ENCODE measurements at places on chromosomes 5 and 9. TPM values are rescaled to one million over a fixed set of nuclear protein-coding genes. Genes with fewer than 3 reads are reported as not detected.

DNA sequence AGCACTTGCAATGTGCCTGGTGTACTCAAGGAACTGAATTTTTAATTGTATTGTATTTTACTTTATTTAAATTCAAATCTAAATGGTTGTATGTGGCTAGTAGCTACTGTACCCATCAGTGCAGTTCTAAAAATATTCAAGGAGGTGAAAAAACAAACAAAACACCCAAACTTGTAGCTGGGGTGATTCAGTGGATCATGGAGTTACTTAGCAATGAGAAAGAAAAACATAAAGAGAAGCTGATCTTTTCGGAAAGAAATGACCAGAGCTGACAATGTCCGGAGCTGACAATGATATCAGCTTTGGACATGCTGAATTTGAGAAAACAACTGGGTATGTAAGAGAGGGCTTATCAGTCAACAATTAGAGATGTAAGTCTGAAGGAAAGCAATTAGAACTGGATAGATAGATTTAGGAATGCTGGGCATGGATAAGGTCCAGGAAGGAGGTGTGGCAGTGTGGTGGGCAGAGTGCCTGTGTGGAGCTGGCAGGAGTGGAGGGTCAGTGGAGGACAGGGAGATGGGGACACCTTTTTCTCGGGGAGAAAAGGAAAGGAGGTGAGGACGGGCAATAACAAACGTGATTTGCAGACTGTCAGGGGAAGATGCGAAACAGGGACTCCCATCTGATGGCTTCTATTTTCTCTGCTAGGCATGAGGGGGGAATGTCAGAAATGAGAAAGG, 113.2 kb downstream of the DCP2 start:
- H3K27me3 ChIP-seq = peaks cover 26% of the 10 kb centered on the region
- no peaks in the 10 kb centered on the region for H3K36me3 ChIP-seq
- H3K4me3 ChIP-seq = no peak overlapping the region
- peaks cover 15% of the 10 kb centered on the region for H3K4me1 ChIP-seq

DNA sequence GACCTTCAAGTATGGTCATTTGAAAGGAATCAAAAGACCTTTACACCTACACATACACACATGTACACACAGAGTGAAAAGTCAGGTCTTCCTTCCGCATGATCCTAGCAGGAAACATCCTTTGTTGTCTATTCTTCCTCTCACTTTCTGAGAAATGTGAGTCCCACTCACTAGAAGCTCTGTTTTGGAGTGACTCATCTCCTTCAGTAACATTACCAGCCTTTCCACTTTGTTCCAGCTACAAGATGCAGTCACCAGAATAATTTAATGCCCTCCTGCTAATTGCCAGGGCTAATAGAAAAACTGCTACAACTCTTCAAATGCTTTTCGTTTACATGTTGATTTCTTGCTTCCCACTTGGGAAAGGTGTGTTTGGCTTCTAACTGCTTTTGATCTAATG, 417.3 kb downstream of the RASEF start:
- no peaks in the 10 kb centered on the region for H3K4me1 ChIP-seq
- no peak overlapping the region for H3K27ac ChIP-seq
- no peaks in the 10 kb centered on the region for H3K27me3 ChIP-seq

- H3K4me1 ChIP-seq = no peaks in the 10 kb centered on the region
- no peak for DNase-seq
- H3K27ac ChIP-seq = no peak overlapping the region
- H3K4me3 ChIP-seq = no peak overlapping the region
- H3K36me3 ChIP-seq = no peaks in the 10 kb centered on the region
These were observed 35.2 kb downstream of the NCS1 start for GRCh38 chr9:130207241-130207992.

- H3K4me1 ChIP-seq = no peaks in the 10 kb centered on the region
- peaks cover 2% of the 10 kb centered on the region for H3K27me3 ChIP-seq
- no peaks in the 10 kb centered on the region for H3K36me3 ChIP-seq
- H3K4me3 ChIP-seq = no peak overlapping the region
- no peak overlapping the region for H3K27ac ChIP-seq
These were observed 186.4 kb downstream of the SLIT3 start for GRCh38 chr5:169114466-169115065.

DNA sequence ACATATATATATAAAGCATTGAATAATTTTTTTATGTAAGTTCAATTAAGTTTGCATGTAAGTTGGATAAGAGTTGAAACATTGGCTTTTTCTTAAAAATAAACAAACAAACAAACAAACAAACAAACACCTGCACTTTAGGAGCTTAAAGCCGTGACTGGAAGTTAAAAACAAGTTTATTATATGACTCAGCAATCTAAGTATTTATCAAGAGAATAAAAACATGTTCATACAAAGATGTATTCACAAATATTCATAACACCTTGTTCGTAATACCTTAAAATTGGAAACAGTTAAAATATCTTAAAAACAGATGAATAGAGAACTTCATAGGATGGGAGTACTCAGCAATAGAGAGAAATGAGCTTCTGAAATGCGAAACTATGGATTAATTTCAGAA, 61.5 kb upstream of the ANXA1 start:
- peaks cover 10% of the 10 kb centered on the region for H3K27me3 ChIP-seq
- no peak for DNase-seq
- H3K36me3 ChIP-seq = no peaks in the 10 kb centered on the region
- H3K4me3 ChIP-seq = no peak overlapping the region

DNA sequence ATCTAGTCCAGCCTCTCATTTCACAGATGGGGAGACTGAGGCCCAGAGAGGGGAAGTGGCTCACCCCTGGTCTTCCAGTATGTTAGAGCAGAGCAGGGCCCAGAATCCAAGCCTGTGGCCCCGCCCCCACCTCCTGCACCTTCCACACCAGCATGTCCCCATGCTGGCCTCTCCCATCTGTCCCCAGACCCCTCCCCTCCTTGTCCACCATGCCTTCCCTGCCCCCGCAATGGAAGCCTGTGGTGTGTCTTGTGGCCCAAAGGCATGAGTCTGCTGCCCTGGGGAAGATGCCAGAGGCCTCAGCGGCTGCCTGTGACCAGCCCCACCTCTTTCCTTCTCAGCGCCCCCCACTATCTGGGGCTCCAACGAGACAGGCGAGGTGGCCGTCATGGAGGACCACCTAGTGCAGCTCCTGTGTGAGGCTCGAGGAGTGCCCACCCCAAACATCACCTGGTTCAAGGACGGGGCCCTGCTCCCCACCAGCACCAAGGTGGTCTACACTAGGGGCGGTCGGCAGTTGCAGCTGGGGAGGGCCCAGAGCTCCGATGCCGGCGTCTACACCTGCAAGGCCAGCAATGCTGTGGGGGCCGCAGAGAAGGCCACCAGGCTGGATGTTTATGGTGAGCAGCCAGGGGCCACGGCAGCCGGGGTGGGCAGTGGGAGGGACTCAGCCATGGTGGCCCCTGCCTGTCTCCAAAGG, 87.2 kb downstream of the HMCN2 start:
- H3K27ac ChIP-seq = no peak overlapping the region
- no peak overlapping the region for H3K4me3 ChIP-seq

DNA sequence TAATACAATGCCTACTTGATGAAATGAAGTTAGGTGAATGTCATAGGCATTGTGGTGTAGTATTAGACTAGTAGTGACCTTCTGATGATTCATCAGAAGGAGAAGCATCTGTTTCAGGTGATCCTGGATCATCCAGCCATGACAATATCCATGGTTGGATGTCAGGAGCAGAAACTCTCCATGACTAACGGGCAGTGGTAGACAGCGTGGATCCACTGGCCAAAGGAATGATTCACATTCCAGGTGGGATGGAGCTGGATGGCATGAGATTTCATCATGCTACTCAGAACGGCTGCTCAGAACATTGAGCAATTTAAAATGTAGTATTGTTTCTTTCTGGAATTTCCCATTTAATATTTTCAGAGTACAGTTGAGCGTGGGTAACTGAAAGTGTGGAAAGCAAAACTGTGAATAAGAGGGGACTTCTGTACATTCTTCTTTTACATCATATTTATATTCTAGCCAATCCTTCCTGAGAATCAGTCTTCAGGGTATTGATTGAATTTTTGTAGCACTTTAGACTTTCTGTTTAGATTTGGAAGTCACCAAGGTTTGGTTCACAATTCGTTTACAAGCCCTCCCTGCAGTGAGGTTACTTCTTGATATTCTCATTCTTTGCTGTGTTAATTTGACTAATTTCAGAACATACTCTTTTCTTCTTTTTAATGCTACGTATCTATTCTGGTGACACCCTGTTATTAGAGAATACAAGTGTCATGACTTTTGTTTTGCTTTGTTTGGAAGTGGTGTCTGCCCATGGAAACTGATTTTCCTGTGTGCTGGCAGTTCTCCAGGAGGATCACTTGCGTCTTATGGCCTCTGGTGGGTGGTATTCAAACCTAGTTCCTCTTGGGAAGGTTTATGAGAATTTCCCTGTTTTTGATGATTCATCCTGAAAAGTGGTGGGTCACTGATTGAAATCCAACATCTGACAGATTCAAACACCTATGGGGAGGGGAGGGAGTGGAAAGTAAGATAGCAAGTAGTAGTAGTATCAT, 12.2 kb upstream of the CLINT1 start:
- H3K36me3 ChIP-seq = no peaks in the 10 kb centered on the region
- H3K4me1 ChIP-seq = peaks cover 16% of the 10 kb centered on the region
- no peak for DNase-seq

GRCh38 chr9:37730256-37730655, 23.3 kb upstream of the TRMT10B start:
- H3K27me3 ChIP-seq = peaks cover 29% of the 10 kb centered on the region
- no peaks in the 10 kb centered on the region for H3K36me3 ChIP-seq
- DNase-seq = no peak
- no peaks in the 10 kb centered on the region for H3K4me1 ChIP-seq

GRCh38 chr9:69380301-69380700, 55.3 kb downstream of the ENTREP1 start:
- no peak for DNase-seq
- peaks cover 3% of the 10 kb centered on the region for H3K27me3 ChIP-seq
- H3K4me1 ChIP-seq = no peaks in the 10 kb centered on the region
- H3K36me3 ChIP-seq = no peaks in the 10 kb centered on the region

DNA sequence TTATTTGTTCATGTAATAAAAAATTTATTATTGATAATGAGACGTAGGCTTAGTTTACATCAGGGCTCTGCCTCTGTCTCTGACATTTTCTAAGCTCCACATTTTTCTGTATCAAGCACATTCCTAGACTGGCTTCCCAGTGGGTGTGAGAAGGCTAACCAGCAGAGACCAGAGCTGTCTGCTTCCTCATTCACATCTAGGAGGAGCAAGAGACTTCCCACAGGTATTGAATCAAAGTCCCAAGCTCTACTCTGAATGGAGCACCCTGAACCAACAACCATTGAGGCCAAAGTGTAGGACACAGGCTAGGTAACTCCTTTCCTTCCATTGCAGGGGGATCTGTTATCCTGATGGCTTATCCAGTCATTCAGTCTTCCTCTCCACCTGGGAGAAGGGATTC, 72.4 kb downstream of the PARP8 start:
- H3K36me3 ChIP-seq = peaks cover 7% of the 10 kb centered on the region
- no peak overlapping the region for H3K27ac ChIP-seq
- H3K27me3 ChIP-seq = no peaks in the 10 kb centered on the region
- no peak overlapping the region for H3K4me3 ChIP-seq
- DNase-seq = no peak

DNA sequence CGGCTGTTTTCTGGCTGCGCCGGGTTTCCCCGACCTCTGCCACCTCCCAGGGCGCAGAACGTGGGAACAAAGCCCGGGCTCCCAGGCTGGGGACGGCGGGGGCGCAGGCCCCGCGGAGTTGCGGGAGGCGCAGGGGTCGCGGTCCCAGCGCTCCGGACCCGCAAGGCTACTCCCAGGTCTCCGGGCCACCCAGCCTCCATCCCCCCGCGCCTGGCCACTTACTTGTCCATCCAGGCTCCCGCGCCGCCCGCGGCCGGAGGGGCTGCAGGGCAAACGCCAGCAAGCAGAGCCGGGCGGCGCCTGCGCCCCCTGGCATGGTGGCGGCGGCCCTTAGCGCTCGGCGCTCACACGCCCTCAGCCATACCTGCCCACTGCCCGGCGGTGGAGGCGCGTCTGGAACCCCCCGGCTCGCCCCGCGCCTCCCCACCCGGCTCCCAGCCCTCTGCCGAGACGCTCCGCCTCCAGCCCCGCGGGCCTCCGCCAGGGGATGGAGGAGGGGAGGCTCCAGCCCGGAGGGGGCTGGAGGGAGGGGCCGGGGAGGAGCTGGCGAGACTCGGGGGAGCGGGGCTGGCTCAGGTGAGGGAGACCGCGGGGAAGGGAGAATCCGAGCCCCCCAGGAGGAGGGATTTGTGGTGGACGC, at the start of gene ADAM19:
TSS of gene ADAM19 (minus strand) at position 395 of the 640 bp plus-strand sequence. CDS start at position 316, 79 bp downstream.
- H3K36me3 ChIP-seq = peaks cover 45% of the 10 kb centered on the region
- DNase-seq = peak; percentile 43
- H3K4me3 ChIP-seq = peak within 1 kb of the TSS; percentile 94
- H3K27ac ChIP-seq = peak within 1 kb of the TSS; percentile 84

- no peaks in the 10 kb centered on the region for H3K27me3 ChIP-seq
- H3K4me3 ChIP-seq = no peak overlapping the region
- H3K4me1 ChIP-seq = peaks cover 72% of the 10 kb centered on the region
- DNase-seq = no peak
- H3K36me3 ChIP-seq = peaks cover 39% of the 10 kb centered on the region
- H3K27ac ChIP-seq = no peak overlapping the region
These were observed 42.4 kb downstream of the SERINC5 start for GRCh38 chr5:80213466-80213865.

DNA sequence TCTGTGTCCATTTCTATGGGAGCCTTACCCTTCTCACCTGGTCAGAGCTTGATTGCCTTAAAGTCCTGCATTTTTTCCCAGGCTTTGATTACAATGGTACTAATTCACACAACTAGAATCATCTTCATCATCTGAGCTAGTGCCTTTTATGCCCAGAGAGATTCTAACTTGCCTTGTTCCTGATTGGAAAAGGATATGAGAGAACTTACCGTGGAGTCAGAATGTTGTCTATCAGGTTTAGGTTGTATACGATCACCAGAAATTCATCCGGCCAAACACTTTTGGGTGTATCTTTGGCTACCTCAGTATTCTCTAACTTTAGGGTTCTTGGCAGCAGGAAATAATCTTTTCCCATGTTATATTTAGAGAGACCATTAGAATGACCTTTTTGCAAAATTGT, 71.7 kb downstream of the AOPEP start:
- peaks cover 28% of the 10 kb centered on the region for H3K36me3 ChIP-seq
- no peak overlapping the region for H3K27ac ChIP-seq
- H3K4me3 ChIP-seq = no peak overlapping the region

GRCh38 chr5:11646141-11646540, 258.1 kb downstream of the CTNND2 start:
- H3K4me1 ChIP-seq = no peaks in the 10 kb centered on the region
- H3K27ac ChIP-seq = no peak overlapping the region
- H3K36me3 ChIP-seq = no peaks in the 10 kb centered on the region
- no peak overlapping the region for H3K4me3 ChIP-seq

GRCh38 chr9:127087411-127087810, 35.0 kb downstream of the ANGPTL2 start:
- no peak overlapping the region for H3K4me3 ChIP-seq
- H3K27ac ChIP-seq = no peak overlapping the region
- H3K36me3 ChIP-seq = no peaks in the 10 kb centered on the region
- no peaks in the 10 kb centered on the region for H3K4me1 ChIP-seq
- H3K27me3 ChIP-seq = peaks cover 20% of the 10 kb centered on the region

- no peak overlapping the region for H3K4me3 ChIP-seq
- no peak for DNase-seq
- no peaks in the 10 kb centered on the region for H3K27me3 ChIP-seq
- H3K36me3 ChIP-seq = no peaks in the 10 kb centered on the region
These were observed 117.4 kb downstream of the WNK2 start for GRCh38 chr9:93301291-93301811.

The EQTN gene
- total RNA-seq = not detected

The WWC1 gene
- 0.09 TPM for total RNA-seq

The TMC1 gene
- total RNA-seq = not detected

The C5orf58 gene
- not detected for total RNA-seq

The CYLC2 gene
- total RNA-seq = not detected

The SLC34A1 gene
- total RNA-seq = not detected

The LCN15 gene
- not detected for total RNA-seq

The CORO2A gene
- 0.96 TPM for total RNA-seq

The SPTLC1 gene
- 63.2 TPM for total RNA-seq

The PTGR1 gene
- total RNA-seq = 1.8 TPM

The OLFM1 gene
- total RNA-seq = 0.37 TPM

Data from activated T-helper 2 cell treated with anti-CD3 and anti-CD28 coated beads, Interferon-gamma antibody, Interleukin-2, Interleukin-4, amounts not matched to agents 10 μg/mL and 5 μg/mL and 100 μg/mL, durations not matched to agents 14 hours and 24 hours and 36 hours (primary cell).